ENCODE measurements at places on chromosomes 1 and 21.

GRCh38 chr1:196516373-196516772 is 91.9 kb downstream of the KCNT2 start:
- DNase-seq: no peak

- no peak for DNase-seq
These were observed 8.4 kb upstream of the C1orf185 start for GRCh38 chr1:51093581-51093980.

DNA sequence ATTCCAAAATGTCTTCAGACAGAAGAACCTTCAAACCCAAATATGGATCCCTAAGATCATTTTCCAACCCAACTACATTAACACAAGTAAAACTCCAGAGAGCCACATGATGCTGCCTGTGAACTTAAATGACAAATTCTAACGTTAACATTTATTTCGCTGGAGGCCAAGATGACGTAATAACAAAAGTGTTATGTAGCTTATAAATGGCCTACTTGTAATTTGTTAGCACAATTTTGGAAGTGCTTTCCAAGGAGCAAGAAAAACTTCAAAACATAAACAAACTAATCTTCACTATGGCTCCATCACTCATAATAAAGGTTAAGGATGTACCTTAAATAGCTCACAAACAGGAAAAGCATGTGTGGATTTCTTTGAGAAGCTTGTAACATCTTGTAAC is 126.7 kb downstream of the HLCS start:
- DNase-seq: no peak

- no peak for DNase-seq
These were observed 69.3 kb downstream of the FOXD2 start for GRCh38 chr1:47507144-47507543.

DNA sequence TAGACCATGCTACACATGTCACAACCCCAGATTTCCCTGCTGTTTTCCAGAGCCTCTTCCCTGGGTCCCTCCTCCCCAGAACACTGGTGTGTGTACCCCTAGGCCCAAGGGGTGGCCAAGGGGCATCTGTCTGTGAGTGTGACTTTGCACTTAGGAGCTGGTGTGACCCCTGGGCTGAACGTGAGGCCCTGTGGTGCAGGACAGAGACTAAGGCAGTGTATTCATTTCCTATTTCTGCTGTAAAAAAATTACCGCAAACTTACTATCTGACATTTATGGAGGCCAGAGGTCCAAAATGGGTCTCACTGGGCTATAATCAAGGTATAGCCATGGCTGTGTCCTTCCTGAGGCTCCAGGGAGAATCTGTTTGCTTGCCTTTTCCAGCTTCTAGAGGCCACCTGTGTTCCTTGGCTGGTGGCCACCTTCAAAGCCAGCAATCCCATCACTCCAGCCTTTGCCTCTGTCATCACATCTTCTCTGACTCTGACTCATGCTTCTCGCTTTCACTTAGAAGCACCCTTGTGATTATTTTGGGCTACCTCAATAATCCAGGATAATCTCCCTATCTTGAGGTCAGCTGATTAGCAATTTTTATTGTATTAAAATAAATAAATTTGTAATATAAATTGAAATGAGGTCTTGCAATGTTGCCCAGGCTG is 24.0 kb upstream of the ELOA start:
- DNase-seq: no peak

GRCh38 chr1:95263450-95263849 is 29.4 kb downstream of the RWDD3 start:
- DNase-seq: no peak

GRCh38 chr1:75855010-75855409 is 58.3 kb downstream of the MSH4 start:
- no peak for DNase-seq

- DNase-seq: no peak
These were observed 54.0 kb downstream of the ZNF281 start for GRCh38 chr1:200355801-200356200.

All from NCI-H2081 treated with DMSO at 0.1 percent for 48 hours (cell line).